NCI-H1436 treated with DMSO at 0.1 percent for 48 hours (cell line): ENCODE measurements at places on chromosomes 6 and 20.

- no peak for DNase-seq
Observed at GRCh38 chr6:35300848-35301247, 3.2 kb downstream of the DEF6 start.

- DNase-seq, result no peak
Observed at GRCh38 chr6:57127763-57128162, 37.8 kb downstream of the ZNF451 start.

DNA sequence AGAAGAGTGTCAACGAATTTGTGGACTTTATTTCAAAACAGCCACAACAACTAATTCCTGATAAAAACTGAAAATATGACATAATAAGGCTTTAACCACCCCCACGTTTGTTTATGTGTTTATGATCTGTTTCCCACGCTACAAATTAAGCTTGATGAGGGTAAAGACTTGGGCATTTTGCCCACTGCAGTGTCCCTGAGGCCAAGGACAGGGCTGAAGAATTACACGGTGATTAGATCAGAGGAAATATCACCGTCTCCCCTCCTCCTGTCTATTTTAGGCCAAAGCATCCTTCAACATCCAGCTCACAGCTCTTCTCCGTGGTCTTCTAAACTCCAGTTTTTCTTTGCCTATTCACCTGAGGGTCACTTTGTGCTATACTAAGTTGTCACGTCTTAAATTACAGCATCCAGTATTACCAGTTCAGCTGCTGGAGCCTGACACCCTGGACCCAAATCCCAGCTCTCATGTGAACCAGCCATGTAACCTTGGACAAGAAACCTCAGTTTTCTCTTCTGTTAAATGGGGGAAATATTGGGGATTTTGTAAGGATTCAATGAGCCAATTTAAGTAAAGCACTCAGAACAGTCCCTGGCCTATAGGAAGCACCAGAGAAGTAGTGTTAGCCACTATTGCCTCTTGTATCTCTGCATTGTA is 15.2 kb upstream of the ARFGEF2 start:
- no peak for DNase-seq

- no peak for DNase-seq
Observed at GRCh38 chr6:80637312-80637711, 530.8 kb downstream of the BCKDHB start.

DNA sequence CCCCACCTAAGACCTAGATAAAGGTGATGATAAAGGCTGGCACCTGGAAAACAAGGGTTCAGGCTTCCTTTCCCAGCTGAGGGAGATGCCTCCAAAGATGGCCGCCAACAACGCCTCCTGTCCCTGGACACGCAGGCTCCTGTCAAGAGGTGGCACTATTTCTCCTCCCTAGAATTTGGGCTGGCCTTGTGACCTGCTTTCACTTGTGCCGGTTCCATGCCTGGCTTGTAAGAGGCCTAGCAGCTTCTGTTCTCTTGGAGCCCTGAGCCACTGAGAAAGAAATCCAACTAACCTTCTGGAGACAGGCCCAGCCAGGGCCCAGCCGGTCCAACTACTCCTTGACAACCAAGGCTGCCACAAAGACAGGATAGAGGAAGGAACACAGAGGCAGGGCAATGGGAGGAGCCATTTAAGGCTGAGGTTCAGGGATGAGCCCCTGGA is 60.2 kb upstream of the RALY start:
- DNase-seq, result no peak

DNA sequence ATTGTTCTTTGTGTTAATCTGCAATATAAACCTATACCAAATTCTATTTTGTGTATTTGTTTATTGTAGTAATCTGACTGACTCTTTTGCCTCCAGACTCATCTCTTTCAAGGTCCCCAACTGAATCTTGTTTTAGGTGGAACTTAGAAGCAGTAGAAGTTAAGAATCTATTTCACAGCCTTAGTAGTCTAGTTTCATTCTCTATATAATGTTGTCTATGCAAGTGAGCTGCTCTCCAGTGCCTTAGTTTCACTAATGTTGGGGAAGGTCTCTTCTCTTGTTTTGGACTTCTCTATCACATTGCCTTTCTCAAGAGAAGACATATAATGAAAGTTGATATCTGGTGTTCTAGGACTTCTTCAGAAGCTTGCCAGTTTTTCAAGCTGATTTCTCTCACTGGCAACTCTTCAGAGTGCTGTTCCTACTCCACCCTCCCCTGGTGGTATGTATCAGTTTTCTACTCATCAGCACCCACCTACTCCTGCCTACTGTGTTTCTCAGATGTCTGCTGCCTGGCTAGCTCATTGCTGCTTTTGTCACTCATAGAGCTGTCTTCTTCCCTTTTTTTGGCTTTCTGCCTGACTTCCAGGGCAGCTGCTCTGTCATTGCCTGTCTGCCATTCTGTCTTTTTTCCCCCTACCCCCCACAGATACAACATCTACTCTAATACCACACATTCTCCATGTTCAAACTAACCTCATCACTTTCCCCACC is 82.1 kb downstream of the PTPRA start:
- DNase-seq, result no peak

DNA sequence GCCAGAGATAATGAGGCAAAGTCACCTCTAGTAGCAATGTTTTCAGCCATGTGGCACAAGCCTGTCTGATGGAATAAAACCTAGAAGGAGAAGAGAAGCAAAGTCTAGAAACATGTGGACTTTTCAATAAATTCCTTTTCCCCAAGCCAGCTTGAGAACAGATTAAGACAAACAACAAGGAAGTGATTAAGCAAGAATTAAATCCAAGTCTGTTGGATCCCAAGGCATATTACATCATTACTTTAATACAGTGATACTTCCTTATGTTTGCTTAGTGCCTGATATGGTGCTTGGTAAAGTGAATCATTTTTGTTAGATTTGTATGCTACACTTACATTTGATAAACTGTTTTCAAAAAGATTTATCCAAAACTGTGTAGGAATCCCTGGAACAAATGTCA is 260.3 kb upstream of the FAM83B start:
- no peak for DNase-seq

DNA sequence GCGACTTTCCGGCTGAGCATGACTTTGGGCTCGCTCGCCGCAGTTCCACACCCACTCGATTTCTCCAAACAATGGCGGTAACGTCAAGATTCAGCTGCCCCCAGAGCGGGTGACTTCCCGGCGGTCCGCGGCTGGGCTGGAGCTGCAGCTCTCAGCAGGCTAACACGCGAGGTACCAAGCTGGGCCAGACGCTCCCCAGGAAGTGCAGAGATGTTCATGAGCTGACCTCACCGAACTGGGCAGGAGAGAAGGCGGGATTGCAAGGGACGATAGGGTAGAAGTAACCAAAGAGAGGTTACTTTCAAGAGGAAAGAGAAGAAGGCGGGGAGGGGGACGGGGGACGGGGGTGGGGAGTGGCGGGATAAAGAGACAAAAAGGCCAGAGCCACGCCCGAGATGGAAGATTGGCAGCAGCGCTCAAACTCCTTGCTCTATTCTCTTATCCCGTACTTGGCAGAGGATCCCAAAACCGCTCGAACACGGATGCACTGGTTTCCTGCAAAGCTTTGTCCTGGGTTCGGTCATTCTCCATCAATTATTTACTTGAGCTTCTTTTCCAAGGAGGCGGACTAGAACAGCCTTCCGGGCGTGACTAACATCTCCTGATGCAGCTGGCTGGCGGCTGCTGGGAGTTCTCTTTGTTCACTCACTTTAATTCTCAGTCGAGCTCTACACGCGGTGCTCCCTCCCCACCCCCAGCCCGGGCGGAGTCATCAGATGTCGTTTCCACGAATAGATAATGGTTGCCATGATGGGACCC is at the start of gene MTCL3:
MTCL3 (minus strand) TSS at position 626 of the 759 bp plus-strand sequence.
- peak; percentile 71 for DNase-seq

GRCh38 chr6:107533415-107534059 is 43.6 kb downstream of the SOBP start:
- DNase-seq, result no peak

- DNase-seq, result no peak
Observed at GRCh38 chr6:37699887-37700619, 2.4 kb upstream of the MDGA1 start.

DNA sequence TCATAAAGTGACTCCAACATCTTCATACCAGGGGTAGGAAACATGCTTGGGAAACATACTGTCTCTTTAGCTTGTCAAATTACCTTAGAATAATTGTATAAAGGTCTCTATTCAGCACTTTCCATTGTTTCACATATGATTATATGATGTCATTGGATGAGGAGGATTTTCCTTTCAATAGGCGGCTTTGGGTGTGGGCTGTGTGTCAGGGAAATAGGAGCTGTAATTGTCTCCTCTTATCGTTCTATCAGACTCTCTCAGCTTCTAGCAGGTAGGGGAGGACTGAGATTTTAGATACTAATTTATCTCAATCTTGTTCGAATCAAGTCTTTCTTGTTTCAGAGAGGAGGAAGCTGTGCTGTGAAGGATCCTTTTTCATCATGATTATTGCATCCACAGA is 179.4 kb upstream of the OLIG3 start:
- DNase-seq, result no peak

GRCh38 chr6:111238464-111239119 is 151.3 kb downstream of the SLC16A10 start:
- DNase-seq, result no peak

GRCh38 chr6:67914419-67914818 is 720.7 kb upstream of the ADGRB3 start:
- no peak for DNase-seq

GRCh38 chr6:41263267-41263666 is 23.2 kb downstream of the TREM1 start:
- DNase-seq, result no peak

GRCh38 chr6:44270526-44271405 is 516 bp downstream of the TMEM151B start:
- DNase-seq, result no peak

- DNase-seq, result no peak
Observed at GRCh38 chr20:63089051-63089907, 82.5 kb upstream of the BHLHE23 start.

- DNase-seq, result no peak
Observed at GRCh38 chr6:136501096-136501495, 49.1 kb downstream of the MAP7 start.

DNA sequence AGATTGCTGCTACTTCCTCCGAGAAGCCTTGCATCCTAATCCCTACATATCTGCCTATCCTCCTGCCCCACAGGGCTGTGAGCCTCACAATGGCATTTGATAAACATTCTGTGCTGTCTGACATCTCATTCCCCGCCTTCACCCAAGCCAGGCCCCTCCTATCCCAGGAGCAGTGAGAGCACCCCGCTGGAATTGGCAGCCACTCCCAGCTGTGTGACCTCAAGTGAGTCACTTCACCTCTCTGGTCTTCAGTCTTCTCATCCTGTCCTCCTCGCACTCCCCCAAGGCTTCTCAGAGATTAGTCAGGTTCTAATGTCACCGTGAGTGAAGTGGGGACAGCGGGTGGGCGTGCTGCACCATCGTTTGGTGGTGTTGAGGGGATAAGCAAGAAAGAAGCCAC is 81.7 kb downstream of the CDH22 start:
- DNase-seq, result no peak

GRCh38 chr6:14734416-14735340 is 511.2 kb upstream of the JARID2 start:
- DNase-seq, result no peak

DNA sequence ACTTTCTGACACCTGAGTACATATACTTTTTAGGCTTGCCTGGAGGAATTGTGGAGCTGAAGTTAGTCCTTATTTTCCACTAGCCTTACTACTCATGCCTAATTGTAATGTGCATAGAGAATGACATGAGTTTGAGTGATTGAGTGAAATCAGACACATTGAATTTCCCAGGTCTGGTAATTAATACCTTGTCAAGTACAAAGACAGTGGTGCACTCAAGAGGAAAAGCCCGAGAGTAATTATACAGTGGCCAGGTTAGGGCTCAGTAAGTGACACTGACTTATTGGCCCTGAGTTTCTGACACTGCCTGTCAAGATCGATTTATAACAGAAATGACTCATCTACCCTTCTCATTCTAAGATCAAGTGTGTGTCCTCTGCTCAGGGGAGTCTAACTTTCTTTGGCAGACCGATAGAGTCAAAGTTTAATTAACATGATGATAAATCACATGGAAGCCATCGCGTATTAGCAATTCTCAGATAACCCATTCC is 288.3 kb downstream of the TPBG start:
- DNase-seq, result no peak

DNA sequence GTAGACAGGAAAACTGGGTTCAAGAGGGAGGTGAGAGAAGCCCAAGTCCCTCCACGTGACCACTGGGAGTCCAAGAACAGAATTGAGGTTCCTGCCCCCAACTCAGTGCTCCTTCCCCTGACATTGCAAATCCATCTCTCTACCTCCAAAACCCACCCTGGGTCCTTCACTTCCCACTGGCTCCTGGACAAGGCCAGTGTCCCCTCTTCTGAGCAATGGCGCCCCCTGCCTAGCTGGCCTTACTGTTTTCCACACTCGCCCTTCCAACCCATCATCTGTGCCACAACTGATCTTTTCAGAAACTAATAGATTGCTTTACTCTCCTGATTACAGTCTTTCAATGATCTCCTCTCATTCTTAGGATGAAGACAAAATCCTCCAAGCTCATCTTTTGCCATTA is 200.3 kb downstream of the ANKRD60 start:
- no peak for DNase-seq

- no peak for DNase-seq
Observed at GRCh38 chr6:105389543-105389942, 13.3 kb downstream of the PREP start.

DNA sequence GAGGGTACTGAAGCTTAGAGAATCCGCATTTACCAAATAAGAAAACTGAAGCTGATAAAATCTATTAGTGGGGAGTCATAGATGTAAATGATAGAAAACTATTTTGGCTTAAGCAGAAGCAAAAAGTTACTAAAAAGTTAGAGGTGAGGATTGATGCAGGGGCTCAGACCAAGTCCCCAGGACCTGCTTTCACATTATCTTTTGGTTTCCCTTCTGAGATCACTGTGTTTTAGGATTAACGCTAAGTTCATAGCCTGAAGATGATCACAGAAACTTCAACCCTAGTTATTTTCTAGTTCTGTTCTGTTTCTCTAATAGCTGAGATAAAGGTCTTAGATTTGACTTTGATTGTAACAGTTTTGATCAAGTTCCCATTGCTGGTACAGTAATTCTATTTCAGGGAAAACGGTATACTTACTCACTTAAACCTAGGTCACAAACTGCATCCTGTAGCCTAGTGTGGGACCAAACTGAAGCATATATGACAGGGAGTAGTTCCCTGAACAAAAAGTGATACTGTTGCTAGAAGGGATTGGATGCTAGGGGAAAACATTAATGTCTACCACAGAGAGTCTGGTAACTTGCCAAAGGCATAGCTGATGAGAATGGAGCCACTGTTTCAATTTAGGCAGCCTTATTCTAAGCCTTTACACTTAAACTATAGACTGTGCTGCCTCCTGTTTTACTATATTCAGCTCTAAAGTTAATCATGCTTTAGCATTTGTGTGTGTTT is 13.1 kb downstream of the CYB5R4 start:
- no peak for DNase-seq
